Activated CD8-positive, alpha-beta memory T cell treated with anti-CD3 and anti-CD28 coated beads, Interleukin-2, amount 10 ng/mL, durations not matched to agents 7 days and 5 days (primary cell): ENCODE measurements at places on chromosomes 2 and 18.

- H3K4me1 ChIP-seq = peaks cover 89% of the 10 kb centered on the region
- DNase-seq = peak; percentile 94
- H3K27ac ChIP-seq = peak overlapping the region; percentile 90
- H3K36me3 ChIP-seq = peaks cover 10% of the 10 kb centered on the region
- H3K4me3 ChIP-seq = peak overlapping the region; percentile 45
- no peaks in the 10 kb centered on the region for H3K27me3 ChIP-seq
These were observed 215.1 kb upstream of the TRIB2 start for GRCh38 chr2:12501469-12502158.

DNA sequence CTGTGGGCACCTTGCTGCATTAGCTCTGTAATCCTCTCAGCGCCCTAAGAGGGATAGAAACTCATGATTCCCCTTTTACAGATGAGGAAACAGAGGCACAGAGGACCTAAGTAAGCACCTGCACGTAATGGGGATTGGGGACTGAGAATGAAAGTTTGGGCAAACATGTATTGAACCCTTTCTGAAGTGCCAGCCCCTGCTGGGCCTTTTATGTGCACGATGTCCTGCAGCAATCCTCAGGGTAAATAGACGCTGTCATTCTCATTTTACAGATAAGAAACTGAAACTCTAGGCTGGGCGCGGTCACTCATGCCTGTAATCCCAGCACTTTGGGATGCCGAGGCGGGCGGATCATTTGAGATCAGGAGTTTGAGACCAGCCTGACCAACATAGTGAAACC, 117.4 kb downstream of the STPG4 start:
- no peaks in the 10 kb centered on the region for H3K27me3 ChIP-seq
- peaks cover 13% of the 10 kb centered on the region for H3K4me1 ChIP-seq
- no peak overlapping the region for H3K4me3 ChIP-seq

DNA sequence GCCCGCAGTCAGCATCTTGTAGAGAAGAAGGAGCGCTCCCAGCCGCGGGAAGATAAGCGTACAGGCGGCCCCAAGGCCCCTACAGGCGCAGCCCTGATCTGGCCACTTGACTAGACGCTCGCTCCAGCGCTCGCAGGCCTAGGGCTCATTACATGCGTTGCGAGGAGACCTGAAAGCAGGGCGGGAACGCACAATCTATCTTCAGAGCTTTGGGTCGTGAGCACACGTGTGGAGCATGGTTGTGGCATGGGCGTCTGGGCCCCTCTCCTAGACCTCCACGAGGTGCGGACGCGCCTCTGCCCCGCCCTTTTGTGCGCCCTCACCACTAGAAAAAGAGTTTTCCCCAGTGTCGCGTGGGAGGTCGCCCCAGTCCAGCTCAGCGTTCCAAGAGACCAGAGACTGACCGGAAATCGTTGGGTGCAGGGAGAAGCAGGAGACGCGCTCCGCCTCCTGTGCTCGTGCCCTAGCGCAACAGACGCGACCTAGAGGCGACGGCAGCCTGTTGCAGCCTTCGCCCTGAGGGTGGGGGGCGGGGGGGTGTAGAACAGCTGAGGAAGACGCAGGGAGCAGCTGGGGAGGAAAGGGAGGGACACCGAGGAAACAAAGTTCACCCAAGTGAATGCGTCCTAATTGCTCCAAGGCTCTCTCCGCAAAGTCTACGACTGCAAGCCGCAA, 12.6 kb downstream of the NR4A2 start:
- peaks cover 26% of the 10 kb centered on the region for H3K4me1 ChIP-seq
- DNase-seq = no peak
- no peak overlapping the region for H3K27ac ChIP-seq
- peaks cover 5% of the 10 kb centered on the region for H3K36me3 ChIP-seq
- H3K27me3 ChIP-seq = peaks cover 81% of the 10 kb centered on the region

DNA sequence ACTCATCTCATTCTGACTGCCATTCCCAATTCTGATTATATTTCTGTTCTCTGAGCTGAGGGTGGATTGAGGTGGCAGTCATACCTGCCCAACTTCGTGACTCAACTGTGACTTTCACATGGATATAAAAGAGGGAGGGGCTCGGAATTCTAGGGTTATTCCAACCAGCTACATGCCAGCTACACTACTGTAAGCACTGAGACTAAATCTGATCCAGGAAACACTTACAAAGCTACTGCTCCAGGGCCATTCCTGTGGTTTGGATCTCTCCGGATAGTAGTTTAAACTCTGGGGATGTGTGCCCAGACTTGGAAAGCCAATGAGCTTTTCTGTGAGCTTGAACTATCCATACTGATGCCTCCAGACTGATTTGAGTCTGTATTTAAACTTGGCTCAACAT, 7.9 kb downstream of the MAP2 start:
- no peaks in the 10 kb centered on the region for H3K4me1 ChIP-seq
- DNase-seq = no peak
- no peak overlapping the region for H3K4me3 ChIP-seq
- no peak overlapping the region for H3K27ac ChIP-seq

DNA sequence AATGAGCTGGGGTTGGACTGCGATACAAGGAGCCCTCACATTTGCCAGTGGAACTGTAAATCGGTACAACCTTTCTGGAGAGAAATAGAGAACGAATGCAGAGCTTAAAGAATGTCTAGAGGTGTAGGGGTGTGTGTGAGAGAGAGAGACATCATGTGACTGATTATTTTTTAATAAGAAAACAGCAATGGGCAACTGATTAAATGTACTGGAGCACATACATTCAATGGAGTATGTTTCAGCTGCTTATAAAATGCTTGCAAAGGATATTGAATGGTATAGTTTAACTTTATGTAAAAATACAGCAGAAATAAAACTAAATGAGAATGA, 391 bp upstream of the TMEM17 start:
- H3K27me3 ChIP-seq = peaks cover 37% of the 10 kb centered on the region
- H3K27ac ChIP-seq = no peak overlapping the region
- H3K4me1 ChIP-seq = peaks cover 8% of the 10 kb centered on the region
- H3K36me3 ChIP-seq = no peaks in the 10 kb centered on the region
- peak overlapping the region; percentile 76 for H3K4me3 ChIP-seq

DNA sequence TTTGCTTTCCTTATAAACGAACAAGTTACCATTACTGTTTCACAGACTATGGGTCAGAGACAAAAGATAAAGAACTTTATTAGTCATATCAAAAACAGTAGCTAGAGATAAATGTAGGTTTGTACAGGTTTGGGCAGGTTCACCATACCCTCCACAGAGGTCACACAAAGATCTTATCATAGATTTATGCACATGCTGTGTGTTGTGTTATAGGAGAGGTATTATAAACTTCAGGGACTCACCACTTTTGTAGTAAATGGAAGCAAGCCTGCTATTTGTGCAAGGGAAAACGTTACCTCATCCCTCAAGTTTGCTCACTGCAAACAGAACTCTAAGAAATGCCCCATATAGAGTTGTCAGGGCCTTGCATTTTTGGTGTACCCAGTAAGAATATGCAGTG, 584.5 kb upstream of the LRRTM1 start:
- H3K36me3 ChIP-seq = no peaks in the 10 kb centered on the region
- no peak overlapping the region for H3K27ac ChIP-seq
- no peaks in the 10 kb centered on the region for H3K4me1 ChIP-seq
- no peak for DNase-seq

DNA sequence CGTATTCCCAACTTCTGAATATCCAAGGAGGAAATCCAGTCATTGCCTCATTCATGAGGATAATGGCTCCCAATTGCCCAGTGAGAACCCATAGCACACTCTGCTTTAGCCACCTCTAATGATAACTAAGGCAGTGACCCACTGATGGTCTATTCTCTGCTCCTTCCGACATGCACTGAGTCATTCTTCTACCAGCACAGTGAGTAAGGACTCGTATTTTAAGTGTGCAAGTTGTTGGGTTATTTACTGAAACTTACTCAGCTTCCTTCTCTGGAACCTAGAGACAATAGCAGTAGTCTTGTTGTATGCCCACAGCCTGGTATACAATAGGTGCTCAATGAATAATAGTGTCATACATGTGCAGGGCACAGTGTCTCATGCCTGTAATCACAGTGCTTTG, 81.1 kb upstream of the ZNF397 start:
- DNase-seq = no peak
- H3K36me3 ChIP-seq = peaks cover 6% of the 10 kb centered on the region
- no peaks in the 10 kb centered on the region for H3K27me3 ChIP-seq
- no peak overlapping the region for H3K4me3 ChIP-seq

DNA sequence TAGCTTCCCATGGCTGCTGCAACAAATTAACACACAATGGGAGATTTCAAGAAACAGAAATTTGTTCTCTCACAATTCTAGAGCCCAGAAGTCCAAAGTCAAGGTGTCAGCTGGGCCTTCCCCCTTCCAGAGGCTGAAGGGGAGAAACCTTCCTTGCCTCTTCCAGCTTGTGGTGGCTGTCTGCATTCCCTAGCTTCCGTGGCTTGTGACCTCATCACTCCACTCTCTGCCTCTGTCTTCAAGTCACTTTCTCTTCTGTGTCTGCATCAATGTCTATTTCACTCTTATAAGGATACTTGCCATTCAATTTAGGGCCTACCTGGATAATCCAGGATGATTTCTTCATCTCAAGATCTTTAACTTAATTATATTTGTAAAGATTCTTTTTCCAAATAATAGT, 16.8 kb upstream of the SRBD1 start:
- H3K4me3 ChIP-seq = no peak overlapping the region
- no peak for DNase-seq
- peaks cover 3% of the 10 kb centered on the region for H3K4me1 ChIP-seq

DNA sequence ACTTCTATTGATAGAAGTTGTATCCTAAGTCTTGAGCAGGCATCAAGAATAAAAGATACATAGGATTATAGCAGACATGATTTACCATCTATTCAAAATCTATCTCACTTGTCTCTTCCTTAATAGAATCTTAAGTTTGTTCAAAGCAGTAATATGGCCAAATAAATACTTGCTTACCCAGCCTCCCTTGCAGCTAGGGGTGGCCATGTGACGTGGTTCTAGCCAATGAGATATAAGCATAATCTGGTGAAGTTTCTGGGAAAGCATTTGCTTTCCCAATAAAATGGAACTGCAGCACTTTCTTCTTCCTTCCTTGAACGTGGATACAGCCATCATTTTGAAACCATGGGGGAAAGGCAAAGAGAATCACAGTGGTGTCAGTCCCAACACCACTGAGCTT, 33.7 kb upstream of the SLC1A4 start:
- H3K36me3 ChIP-seq = peaks cover 6% of the 10 kb centered on the region
- DNase-seq = no peak
- peaks cover 2% of the 10 kb centered on the region for H3K4me1 ChIP-seq
- H3K4me3 ChIP-seq = no peak overlapping the region

DNA sequence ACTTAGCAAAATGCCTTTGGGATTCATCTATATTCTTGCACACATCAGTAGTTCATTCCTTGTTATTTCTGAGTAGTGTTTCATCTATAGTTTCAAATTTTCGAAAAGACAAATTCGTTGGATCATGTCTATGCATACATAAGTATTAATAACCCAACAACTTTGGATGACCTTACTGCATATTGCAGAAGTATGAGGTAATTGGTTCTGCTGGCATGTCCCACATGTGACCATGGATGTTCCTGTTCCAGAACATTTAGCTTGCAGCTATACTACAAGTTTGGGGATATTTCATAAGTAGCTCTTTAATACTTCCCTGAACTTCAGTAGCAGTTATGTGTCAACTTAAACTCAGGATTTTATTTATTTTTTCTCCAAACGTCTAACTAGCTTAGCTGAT, 44.9 kb downstream of the APLF start:
- H3K27me3 ChIP-seq = no peaks in the 10 kb centered on the region
- no peak overlapping the region for H3K4me3 ChIP-seq
- H3K4me1 ChIP-seq = no peaks in the 10 kb centered on the region
- peaks cover 10% of the 10 kb centered on the region for H3K36me3 ChIP-seq

DNA sequence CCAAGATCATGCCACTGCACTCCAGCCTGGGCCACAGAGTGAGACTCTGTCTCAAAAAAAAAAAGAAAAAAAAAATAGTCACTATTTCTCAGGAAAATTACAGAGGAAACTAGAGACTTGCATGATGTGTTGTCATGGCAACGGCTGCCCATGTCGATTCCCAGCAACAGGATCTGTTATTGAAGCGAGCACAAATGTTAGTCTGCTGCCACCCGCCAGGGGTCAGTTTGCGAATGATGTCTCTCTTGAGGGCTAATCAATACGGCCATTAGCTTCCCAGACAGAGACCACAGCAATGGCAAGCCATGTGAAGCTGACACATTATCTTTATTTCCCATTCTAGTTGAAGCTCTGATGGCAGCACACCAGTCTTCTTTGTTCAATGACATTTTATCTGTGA, 32.4 kb upstream of the ACYP2 start:
- DNase-seq = no peak
- no peak overlapping the region for H3K27ac ChIP-seq
- H3K4me1 ChIP-seq = peaks cover 24% of the 10 kb centered on the region
- no peaks in the 10 kb centered on the region for H3K36me3 ChIP-seq
- H3K27me3 ChIP-seq = no peaks in the 10 kb centered on the region

DNA sequence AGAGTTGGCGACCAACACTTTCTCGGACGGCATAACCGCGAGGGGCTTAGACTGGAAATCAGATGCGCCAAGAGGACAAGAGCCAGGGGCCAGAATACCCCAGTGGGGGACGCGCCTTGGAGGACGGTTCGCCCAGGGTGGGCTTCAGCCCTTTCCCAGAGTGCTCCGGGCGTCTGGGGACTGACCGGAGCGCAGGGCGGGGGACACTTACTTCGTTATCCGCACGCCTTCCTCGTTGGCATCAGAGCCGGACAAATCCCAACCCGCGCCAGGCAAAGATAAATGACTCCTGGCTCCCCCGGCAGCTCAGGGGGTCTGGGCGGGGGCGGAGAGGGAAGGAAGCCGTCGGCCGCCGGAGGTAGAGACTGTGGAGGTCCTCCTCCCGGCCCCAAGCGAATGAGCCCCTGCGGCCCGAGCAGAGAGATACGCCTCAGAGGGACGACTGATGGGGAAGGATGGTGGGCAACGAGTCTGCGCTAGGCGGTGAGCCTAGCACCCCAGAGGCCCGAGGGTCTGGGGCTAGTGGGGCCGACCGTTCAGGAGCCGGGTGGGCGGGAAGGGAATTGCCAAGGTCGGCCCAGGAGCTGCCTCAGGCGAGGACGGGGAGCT, 4.7 kb upstream of the SATB2 start:
- H3K36me3 ChIP-seq = peaks cover 3% of the 10 kb centered on the region
- peaks cover 82% of the 10 kb centered on the region for H3K27me3 ChIP-seq
- DNase-seq = no peak
- H3K4me3 ChIP-seq = no peak overlapping the region
- H3K27ac ChIP-seq = peak overlapping the region; percentile 49
- peaks cover 15% of the 10 kb centered on the region for H3K4me1 ChIP-seq

- no peak overlapping the region for H3K27ac ChIP-seq
- H3K4me1 ChIP-seq = no peaks in the 10 kb centered on the region
- DNase-seq = no peak
- H3K27me3 ChIP-seq = no peaks in the 10 kb centered on the region
- H3K4me3 ChIP-seq = no peak overlapping the region
These were observed 33.6 kb upstream of the ZSWIM2 start for GRCh38 chr2:186882511-186883071.

DNA sequence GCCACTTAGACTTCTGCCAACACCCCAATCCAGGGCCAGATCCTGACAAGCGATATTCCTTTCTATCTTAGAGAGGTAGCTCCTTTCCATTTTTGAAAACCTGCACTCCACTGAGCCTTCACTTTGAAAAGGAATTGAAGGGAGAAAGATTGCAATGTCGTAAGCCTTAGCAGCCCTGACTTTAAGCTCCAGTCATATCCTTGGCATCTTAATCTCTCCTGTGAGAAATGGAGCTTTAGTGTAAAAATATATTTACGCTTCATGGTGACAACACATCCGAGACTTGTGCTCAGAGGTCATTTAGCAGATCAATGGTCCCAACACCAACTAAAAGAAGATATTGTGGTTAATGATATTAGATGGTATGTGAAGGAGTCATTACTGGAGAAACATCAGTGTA, 235.8 kb upstream of the MEX3C start:
- peaks cover 28% of the 10 kb centered on the region for H3K27me3 ChIP-seq
- H3K27ac ChIP-seq = no peak overlapping the region
- DNase-seq = no peak
- H3K4me3 ChIP-seq = no peak overlapping the region
- no peaks in the 10 kb centered on the region for H3K36me3 ChIP-seq

- H3K27ac ChIP-seq = no peak overlapping the region
- H3K27me3 ChIP-seq = no peaks in the 10 kb centered on the region
- H3K36me3 ChIP-seq = peaks cover 14% of the 10 kb centered on the region
These were observed 84.2 kb downstream of the SLC39A10 start for GRCh38 chr2:195741191-195741590.
